Hippocampal formation (tissue), 2 donors: ENCODE measurements at places on chromosomes 2 and 18.

DNA sequence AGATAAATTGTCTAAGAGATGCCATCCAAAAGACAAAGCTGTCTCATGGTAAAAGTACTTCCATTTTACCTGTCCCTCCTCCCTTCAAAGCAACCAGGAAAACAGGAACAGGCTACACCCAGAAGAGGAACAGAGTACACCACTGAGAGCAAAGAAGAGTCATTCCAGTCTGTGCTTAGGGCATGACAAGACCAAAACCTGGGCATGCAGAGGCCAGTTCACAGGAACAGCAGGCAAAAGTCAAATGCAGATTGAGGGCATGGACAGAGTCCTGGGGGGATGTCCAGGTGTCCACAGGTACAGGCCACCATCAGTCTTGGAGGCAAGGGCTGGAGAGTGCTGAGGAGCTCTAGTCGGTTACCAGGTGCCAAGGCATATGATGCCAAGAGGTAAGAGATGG, 23.7 kb downstream of the PLEK start:
- DNase-seq = no peak

- no peak for DNase-seq
Observed at GRCh38 chr18:50662775-50663383, 103.0 kb downstream of the MAPK4 start.

DNA sequence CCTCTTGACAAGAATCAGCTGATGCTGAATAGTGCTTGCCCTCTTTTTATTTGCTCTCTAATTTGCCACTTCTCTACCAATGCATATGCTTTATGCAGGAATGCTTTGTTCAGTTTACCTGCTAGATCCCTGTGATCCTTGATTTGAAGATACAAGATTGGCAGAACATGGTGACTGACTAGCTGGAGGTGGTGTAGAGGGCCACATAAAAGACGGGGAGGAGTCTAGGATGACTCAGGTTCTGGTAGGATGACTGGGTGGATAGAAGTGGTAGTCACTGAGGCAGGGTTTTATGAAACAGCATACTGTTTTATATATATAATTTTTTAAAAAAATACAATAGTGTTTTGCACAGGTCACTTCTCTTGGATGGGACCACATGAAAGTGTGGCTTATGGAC, 6.3 kb upstream of the ADGRF3 start:
- no peak for DNase-seq

DNA sequence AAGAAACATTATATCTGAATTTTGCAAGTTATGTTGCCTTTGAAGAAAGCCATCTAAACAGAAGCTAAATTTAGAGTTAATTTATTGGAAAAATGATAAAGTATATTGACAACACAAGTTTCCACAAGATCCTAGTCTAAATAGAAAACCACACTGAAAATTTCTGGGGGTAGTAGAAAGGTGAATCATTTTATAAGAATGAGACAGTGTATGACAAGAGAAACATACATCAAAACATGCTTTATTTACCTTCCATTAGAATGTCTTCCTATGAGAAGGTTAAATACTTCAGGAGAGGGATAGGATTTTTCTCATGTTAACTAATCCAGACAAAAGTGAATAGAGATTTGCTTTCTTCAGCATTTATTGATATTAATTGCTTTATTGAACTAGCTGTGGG, 1389.8 kb upstream of the ZEB2 start:
- no peak for DNase-seq

GRCh38 chr2:181104512-181105115, 124.2 kb downstream of the UBE2E3 start:
- peak; percentile 46 for DNase-seq

DNA sequence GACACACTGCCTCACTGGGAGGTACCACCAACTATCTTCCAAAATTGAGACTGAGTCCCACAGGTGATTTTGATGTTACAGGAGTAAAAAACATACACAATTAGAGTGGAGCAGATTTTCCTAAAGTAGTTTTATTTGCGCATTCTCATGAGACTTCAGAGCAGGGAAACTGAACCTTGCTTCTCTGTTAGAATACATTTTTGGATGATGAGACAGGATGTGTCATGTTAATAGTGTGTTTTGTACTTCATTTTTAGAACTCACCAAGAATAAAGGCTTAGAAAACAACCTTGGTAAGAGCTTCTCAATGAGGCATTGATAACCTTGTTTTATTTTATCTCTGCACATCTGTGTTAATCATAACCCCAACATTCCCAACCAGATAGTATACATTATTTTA, 310.2 kb upstream of the GALNT5 start:
- DNase-seq = no peak

DNA sequence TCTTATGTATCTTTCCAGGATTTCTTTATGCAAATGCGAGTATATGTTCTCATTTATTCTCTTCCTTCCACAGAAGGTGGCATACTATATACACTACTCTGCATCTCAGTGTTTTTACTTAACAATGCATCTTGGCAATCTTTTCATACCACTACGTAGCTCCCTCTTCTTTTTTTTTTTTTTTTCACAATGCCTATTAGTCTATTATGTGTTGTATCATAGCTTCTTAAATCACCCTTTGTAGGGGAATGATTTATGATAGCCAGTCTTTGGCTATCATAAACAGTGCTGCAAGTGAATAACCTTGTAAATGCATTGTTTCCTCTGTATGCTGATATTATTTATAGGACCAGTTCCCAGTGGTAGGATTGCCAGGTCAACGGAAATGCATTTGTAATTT, 204.2 kb downstream of the BABAM2 start:
- DNase-seq = no peak

DNA sequence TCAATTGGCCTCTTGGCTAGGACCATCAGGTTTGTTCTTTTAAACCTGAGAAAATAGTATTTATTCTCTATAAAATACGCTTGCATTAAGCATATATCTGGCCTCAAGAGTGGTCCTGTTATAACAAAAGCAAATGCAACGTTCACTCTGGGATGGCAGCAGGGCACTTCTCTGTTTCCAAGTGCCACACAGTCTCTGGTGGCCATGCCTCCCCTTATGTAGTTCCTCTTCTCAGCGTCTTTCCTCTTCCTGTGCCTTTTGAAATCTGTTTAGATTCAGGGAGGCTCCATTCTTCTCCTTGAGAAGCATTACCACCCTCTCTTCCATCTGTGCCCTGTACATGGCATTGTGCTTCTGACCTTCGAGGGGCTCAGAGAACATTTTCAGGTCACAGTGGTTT, 51.9 kb downstream of the TSHZ1 start:
- DNase-seq = no peak

DNA sequence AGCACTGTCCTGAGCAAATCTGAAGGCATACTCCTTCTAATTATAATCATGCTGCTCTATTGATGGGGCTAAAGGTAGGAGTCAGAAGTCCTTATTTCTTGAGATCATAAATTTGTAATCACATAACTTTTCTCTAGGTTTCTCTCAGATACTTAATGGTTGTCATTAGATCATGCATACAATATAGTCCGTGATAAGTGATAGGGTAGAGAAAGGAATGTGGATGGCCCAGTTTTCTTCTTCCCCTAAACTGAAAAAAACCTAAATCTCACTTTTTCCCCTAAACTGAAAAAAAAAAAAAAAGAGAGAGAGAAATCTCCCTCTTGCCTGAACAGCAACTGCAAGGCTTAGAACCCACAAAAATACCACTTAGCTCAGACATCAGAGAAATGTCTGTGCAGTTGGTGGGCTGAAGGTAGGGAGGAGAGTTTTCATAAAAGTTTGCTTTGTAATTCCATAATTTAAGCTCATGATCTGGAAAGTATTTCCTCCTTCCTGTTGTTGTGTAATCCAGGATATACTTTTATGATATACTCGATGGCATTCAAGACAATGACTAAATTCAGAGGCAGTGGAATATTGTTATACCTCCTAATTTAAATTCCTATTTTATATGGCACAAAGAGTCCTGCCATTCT, 79.3 kb upstream of the ITPRID2 start:
- DNase-seq = no peak

DNA sequence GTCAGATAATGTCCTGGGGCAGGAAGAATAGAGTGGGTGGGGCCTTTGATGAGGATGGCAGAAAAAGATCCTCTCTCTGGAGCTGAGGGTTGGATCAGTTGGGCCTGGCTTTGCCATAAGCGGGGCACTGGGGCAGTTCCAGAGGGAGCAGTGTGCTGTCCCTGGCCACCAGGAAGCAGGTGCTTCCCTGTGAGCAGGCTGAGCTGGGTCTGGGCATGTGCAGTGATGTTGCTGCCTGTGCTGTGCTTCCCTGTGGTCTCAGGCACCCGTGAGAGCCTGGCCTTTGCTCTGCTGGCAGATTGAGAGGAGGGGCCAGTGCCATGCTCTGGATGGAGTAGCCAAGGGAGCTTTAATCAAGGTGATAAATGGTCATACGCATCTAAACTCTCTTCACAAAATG, 14.6 kb upstream of the NPPC start:
- DNase-seq = no peak
